ENCODE measurements at places on chromosomes 4 and X. TPM values are rescaled to one million over a fixed set of nuclear protein-coding genes. Genes with fewer than 3 reads are reported as not detected.

The CCDC120 gene
- total RNA-seq, result 11.8 TPM

The PGRMC2 gene
- total RNA-seq, result 76.3 TPM

The ARMCX1 gene
- 6.8 TPM for total RNA-seq

The IRS4 gene
- total RNA-seq, result not detected

The SMIM31 gene
- 21.0 TPM for total RNA-seq

- DNase-seq, result no peak
Observed at GRCh38 chr4:152673489-152673888, 6.3 kb downstream of the TMEM154 start.

DNA sequence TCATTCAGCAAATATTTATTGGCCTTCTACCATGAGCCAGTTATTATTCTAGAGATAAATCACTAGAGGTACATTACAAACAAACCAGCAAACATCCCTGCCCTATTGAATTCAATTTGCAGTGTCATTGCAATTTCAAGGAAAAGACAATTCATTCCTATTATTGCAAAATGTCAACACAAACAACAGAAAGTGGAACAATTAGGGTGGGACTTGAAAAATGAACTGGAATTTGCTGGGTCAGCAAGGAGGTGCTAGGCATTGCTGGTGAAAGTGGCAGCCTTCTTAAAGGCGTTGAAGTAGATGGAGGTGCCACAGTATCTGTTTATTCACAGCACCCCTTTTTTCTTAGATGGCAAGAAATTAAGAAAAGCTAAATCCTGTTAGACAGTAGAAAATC lies 224.0 kb upstream of the BMP3 start:
- no peak for DNase-seq

- no peak for DNase-seq
Observed at GRCh38 chr4:76892001-76892400, 5.9 kb downstream of the SOWAHB start.

GRCh38 chr4:57442831-57443291 lies 332.7 kb upstream of the IGFBP7 start:
- DNase-seq, result peak; percentile 24

- DNase-seq, result no peak
Observed at GRCh38 chrX:55357236-55357635, 92.5 kb upstream of the PAGE3 start.

DNA sequence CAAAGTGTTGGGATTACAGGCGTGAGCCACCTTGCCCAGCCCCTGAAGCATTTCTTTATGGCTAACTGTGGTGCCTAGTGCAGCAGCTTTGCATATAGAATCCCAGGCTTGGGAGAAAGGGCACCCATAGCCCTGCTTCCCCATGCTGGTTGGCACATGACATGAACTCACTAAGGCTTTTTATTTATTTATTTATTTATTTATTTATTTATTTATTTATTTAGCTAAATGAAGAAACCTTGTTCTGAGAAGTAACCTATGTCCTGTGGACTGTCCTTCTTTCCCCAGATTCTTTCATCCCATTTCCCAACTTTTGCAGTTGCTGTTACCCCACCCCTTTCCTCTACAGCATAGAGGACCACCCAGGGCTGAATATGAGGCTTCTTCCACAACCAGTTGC lies 1.9 kb upstream of the GJB1 start:
- DNase-seq, result no peak

DNA sequence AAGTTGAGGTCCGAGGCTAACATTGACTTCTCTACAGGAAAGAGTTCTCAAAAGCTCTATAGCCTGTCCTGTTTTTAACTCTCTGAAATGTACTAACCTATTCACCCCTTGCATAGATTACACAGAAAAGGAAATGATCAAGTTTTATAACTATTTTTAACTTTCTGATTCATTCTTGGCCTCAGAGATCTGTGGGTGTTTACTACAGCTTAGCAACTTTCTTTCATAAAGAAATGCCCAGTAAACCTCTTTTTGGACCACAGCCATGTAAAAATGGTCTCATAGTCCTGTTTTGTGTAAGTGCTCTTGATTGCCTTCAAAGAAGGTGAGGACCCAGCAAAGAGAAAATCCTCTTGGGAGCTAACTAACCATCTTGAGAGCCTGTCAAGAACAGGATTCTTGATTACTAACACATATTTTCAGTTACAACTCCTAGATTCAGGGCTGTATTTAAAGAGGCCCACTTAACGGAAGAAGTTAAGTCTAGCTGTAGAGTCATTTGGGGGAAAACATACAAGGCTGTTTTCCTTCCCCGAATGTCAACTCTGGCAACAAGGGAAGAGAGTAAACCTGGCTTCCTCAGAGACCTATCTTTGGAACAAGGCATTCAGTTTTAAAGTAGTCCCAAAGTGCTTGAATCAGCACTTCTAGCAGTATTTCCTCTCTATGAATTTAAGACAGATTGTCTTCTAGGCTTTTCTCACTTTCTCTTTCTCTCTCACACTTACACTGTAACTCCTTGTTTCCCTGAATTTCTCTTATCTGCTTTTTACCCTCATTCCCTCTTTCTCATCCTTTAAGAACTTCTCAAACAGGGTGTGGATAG lies 78.2 kb downstream of the IL21 start:
- no peak for DNase-seq

DNA sequence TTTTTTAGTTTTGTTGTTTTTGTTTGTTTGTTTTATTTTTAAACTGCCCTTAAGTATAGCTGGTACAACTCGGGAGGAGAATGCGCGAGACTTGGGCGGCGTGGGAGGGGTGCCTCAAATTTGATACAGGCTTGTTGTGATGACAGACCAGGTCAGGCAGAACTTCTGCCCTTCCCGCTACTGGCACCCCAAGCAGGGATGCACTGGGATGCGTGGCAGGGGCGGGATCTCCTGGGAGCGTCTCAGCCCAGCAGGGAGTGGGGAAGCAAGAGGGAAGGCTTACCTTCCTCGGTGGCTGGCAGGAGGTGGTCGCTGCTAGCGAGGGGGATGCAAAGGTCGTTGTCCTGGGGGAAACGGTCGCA lies 851 bp downstream of the SFRP2 start:
- no peak for DNase-seq

DNA sequence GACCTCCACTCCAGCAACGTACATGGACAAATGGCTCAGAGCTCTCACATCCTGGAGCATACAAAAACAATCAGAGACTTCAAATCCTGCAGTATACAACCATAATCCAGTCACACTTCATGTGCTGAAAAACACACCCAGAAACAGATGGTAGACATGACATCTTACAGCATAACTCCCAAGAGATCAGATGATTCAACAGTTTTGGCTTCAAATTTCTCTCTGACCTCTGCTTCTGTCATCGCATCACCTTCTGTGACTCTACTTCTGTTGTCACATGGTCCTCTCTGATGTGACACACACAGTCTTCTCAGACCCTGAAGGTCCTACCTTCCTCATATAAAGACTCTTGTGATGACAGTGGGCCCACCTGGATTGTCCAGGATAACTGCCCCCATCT lies 18.5 kb downstream of the SUV39H1 start:
- DNase-seq, result no peak

GRCh38 chr4:140995058-140995457 lies 138.2 kb downstream of the RNF150 start:
- DNase-seq, result no peak

- DNase-seq, result no peak
Observed at GRCh38 chr4:4507403-4507802, 34.4 kb downstream of the STX18 start.

GRCh38 chrX:17459008-17459611 lies 84.1 kb downstream of the NHS start:
- DNase-seq, result no peak
